Femur (tissue), 1 donor: ENCODE measurements at places on chromosomes 13 and 19.

- DNase-seq = no peak
Measured at GRCh38 chr19:4556597-4557127, 2.8 kb downstream of the SEMA6B start.

DNA sequence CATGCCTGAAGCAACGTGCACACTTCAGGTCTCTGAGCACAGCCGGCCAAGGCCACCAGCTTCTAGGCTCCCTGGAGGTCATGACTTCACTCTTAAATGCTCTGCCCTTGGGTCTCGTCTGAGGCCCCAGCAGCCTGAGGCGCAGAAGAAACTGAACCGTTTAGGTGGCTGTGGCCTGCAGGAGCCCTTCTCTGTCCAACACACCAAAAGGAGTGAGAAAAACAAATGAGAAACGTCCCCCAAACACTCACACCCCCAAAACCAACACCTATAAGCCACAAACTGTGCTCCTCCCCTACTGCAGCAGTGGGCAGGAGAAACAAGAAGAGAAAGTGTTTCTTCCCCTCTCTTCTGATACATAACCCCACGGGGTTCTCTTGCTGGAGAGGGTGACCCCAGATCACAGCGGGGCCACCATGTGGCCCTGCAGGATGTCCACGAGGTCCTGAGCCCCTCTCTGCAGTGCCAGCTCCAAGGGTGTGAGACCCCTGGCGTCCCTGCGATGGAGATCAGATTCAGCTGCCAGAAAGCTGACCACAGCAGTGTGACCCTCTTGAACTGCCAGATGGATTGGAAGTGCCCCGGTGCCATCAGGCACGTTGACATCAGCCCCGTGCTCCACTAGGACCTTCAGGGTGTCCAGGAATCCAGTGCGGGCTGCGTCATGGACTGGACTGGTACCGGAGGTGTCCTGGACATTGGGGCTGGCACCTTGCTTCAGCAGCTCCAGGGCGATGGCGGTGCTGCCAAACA is 1.0 kb upstream of the KRI1 start:
- DNase-seq = peak; percentile 33

DNA sequence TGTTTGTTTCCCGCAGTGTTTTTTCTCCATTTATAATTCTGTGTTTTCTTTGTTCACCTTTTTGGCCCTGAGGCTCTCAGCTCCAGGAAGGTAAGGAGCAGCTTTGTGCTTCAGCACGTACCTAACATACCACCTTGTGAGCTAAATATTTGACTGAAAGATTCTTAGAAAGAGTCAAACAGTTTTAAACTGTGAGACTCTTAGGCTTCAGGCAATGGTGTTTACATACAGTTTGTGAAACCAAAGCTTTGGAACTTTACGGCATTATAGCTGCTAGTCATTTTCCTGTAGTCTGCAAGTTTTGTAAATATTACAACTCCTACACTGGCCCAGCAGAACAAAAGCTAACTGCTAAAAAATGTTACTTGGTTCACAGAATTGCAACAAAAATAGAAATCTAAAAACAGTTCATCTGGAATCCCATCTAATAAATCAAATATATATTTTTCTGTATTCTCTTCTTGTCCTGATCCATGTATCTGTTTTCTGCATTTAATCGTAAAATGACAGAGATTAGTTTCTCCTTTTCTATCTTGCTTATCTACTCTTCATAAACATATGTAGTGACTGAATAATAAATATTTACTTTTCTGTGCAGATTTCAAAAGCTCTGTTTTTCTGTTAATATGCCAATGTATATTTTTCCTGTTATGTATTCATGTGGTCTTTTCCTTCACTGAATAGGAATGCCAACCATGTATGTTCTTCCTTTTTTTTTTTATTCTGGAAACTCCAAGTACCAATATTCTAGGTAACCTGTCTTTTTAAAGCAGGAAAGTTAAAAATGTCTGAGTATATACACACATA is 38.8 kb upstream of the GPI start:
- DNase-seq = no peak

- DNase-seq = no peak
Measured at GRCh38 chr13:103931331-103931845, 865.2 kb upstream of the SLC10A2 start.

DNA sequence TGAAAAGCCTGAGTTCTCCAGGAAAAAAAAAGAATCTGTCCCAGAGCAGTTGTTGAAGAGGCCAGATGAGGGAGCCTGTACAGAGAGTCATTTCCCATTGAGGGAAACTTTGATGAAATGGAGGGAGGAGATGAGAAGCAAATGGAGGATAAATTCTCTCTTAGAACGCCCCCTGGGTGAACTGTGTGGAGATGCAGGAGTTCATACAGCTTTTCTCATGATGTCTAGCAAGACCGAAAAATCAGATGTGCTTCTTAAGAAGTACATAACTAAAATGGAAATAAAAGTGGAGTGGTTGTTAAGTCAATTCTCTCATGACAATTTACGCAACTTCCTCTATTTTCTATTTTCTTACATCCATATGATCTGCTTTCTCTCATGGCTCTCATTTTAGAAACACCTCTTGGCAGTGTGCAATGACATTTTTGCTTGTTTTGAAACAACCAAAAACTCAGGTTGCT is 1263.1 kb downstream of the PCDH9 start:
- DNase-seq = no peak

GRCh38 chr13:41492432-41493260 is 35.3 kb downstream of the RGCC start:
- DNase-seq = no peak

DNA sequence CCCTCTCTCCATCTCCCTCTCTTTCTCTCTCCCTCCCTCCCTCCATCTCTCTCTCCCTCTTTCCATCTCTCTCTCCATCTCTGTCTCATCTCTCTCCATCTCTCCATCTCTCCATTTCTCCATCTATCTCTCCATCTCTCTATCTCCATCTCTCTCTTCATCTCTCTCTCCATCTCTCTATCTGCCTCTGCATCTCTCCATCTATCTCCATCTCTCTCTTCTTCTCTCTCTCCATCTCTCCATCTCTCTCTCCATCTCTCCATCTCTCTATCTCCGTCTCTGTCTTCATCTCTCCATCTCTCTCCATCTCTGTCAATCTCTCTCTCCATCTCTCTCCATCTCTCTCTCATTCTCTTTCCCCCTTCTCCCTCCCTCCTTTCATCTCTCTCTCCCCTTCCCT is 56.1 kb upstream of the NFIC start:
- no peak for DNase-seq

DNA sequence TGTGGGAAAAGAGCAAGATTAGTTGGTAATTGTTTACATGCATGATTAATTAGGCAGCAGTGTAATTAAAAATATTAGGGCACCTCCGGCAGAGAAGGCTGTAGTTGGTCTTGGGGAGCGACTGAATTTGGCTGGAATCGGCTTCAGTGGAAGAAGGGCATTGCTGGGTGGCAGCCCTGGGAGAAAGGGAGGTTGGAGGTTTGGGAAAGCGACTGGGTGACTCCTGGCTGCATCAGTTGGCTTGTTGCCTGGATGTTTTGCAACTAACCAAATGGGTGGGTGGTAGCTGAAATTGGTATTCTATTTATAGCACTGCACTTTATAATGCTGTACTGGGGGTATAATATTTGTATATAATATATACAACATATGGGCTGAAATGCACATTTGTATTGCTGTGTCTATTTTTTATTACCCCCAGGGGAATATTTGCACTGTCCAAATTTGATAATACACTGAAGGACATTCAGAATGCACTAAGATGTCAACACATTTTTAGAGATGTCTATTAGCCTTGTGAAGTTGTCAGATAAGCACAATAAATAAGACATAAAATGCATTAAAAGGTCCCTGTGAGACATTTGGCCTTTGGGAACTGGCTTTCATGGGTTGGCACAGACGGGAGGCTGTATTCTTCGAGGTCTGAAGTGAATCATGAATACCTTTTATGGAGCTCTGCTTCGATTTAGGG is 1.7 kb downstream of the B3GLCT start:
- DNase-seq = peak; percentile 44

- DNase-seq = no peak
Measured at GRCh38 chr13:109249780-109250528, 536.4 kb downstream of the IRS2 start.

- DNase-seq = no peak
Measured at GRCh38 chr13:41315443-41316047, 4.5 kb downstream of the NAA16 start.

DNA sequence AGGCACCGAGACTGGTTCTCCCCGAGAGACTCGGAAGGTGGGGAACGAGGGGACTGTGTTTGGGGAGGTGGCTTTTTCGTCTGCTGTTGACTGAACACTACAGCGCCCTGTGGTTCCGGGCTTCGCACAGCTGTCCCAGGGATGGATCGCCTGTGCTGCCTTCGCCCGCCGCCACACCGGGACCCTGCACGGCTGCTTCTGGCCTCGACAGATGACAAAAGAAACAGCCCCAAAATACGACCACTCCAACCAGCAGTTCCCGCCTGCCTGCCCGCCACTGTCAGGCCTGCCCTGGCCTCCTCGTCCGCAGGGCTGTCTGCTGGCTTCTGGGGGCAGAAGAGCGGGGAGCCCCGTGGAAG is 13.3 kb upstream of the GNA15 start:
- no peak for DNase-seq

DNA sequence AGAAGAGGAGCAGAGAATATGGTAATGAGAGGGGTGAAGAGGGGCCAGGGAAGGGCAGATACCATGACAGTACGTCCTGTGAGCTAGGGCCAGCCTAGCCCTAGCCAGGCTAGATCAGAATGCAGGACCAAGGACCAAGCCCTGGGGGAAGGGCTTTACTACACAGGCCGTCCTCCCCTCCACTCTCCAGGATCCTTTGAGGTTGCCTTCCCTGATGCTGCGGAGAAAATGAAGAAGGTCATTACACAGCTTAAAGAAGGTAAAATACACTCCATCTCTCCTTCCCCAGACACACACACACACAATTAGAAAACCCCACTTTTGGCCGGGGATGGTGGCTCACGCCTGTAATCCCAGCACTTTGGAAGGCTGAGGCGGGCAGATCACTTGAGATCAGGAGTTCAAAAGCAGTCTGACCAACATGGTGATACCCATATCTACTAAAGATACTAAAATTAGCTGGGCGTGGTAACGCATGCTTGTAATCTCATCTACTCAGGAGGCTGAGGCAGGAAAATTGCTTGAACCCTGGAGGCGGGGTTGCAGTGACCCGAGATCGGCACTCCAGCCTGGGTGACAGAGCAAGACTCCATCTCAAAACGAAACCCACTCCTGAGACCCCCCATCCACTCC is 8.5 kb downstream of the SPACA6 start:
- no peak for DNase-seq

DNA sequence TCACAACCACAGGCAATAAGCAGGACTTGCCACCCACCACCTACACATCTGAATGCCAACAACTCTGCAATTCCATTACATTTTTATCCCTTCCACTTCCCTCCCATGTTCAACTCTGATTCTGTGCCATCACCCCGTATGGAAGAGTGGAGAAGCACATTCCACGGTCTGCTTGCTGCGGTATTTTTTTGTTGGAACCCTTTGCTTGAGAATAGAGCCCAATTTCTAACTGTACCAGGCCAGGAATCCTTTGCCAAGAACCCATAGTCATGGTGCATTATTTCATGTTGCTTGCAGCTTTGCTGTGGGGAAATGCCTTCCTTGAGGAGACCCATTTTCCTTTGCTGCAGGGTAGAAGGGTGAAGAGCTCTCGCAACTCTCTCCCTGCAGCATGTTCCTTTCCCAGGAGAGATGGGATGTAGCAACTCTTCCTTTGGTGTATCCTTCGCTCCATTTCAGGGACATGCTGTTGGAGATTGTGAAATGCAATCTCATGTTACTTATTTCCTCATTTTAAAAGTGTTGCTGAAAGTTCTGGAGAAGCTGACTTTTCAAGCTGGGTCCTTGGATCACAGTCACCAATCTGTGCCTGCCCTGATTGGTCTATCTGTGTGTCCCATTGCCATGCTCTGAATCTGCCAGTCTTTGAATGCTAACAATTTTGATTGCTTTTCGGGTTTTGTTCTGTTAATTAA is 69.8 kb upstream of the STARD13 start:
- DNase-seq = peak; percentile 39

DNA sequence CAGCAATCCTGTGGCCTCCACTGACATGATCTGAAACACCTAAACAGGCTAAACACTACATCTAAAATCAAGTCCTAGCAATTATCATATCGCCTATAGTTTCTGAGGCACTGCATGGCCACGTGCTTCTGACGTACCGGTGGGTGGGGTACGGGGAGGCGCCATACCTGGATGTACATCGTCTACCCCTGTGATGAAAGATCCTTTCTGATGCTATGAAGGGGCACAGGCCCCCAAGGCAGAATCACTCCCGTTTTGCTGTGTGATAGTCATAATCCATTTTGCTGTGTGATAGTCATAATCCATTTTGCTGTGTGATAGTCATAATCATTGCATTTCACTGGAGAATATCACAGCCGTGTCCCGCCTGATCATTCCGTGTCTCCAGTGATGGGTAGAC is 118.7 kb upstream of the SOX1 start:
- no peak for DNase-seq

- DNase-seq = no peak
Measured at GRCh38 chr13:23866420-23867026, 22.7 kb downstream of the MIPEP start.

- no peak for DNase-seq
Measured at GRCh38 chr19:11697284-11697855, 41.4 kb downstream of the ZNF823 start.

DNA sequence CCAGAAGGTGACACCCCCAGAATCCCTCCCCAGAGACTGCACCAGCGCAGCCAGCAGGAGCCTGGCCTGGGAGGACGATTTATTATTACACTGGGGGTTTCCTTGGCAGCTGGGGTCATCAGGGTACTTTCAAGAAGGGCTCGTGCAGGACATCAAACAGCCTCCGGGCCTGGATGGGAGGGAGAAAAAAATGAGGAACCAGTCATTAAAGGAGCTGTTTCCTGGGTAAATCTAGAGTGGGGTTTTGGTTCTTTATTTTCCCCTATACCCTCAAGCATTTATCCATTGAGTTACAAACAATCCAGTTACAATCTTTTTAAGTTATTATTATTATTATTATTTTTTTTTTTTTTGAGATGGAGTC is 3.1 kb downstream of the POLR1G start:
- no peak for DNase-seq

DNA sequence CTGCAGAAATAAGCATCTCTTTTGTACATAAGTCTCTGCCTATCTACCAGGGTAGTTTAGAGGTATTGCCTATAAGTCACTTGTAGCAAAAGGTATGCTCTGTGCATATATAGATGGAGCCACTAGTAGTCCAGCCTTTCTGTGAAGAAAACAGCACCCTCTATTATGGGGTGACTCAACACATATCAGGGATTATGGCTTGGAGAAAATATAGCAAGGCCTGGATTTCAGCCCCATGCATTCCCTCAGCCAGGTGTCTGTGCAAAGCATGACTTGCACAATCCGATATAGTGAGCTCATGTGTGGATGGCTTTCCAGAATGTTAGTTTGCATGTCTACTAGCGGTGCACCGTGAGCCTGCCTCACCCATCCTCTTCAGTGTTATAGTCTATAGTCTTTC is 13.4 kb upstream of the NALCN start:
- no peak for DNase-seq

GRCh38 chr19:42313096-42313839 is at the start of gene TMEM145:
Gene TMEM145, plus strand, starts transcription at chr19:42313309. Its CDS starts 68 bp downstream, at chr19:42313377.
- DNase-seq = peak; percentile 58
